ENCODE measurements at places on chromosomes 7 and 10.

DNA sequence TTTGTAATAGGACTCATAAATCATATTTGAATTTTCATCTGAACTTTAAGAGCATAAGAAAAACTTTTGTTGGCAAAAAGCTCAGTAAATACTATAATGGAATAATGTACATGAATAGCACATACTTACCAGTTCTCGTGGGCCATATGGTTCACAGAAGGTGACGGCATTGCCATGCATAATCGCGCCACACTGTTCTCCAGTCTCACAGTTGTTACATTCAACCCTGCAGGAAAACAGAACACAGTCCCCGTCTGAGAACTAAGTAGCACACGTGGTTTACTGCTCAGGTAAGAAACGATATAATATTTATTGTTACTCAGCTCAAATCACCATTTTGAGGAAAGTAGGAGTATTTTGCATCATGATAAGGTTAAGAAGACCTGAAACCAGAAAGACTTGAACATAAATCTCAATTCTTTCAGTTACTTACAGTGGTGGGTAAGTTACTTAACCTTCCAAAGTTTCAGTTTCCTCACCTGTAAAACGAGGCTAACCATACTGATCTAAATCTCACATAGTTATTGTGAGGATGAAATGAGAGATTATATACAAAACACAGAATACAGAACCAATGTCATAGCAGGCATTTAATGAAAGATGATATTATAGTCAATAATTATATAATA is 261.4 kb downstream of the RELN start:
- DNase-seq: no peak

DNA sequence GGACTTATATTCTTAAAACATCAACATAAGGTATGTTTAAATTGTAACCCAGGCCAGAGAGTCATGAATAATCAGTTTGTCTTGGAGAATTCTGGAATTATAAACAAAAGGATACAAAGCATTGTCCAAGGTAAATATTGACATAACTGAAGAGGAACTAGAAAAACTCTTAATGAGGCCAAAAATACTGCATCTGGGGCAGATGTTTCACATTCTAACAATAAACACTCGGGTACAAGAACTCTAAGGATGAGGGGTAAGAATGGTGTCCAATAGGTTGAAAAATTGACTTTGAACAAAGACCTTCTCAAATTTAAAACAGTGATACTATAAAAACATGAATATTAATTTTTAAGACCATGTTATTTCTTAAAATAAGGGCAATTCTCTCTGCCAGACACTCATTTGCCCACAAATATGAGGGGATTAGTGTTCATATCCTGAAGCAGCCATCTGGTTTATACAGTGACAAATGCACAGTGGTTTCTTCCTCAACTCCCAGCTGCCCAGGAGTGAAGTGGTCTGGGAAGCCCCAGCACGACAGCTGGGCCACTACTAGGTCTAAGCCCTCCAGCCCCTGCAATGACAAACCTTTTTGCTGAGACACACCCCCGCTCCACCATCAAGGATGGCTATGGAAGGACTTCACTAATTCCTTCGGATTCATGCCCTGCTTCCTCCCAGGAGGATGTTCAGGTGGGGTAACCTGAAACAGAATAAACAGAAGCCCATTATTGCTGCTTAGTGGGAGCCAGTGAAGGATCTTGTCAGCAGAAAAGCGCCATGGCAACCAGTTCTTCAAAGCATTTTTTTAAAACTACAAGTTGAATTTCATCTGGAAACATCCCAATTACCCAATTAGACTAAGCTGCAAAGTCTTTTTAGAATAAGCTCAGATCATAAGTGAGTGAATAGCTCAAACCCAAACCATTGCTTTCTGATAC is 107.5 kb upstream of the ARID5B start:
- DNase-seq: peak; percentile 11

- DNase-seq: no peak
Observed at GRCh38 chr7:71286336-71286735, 154.4 kb downstream of the GALNT17 start.

- DNase-seq: no peak
Observed at GRCh38 chr7:47380325-47381133, 201.4 kb downstream of the TNS3 start.

Measured in NCI-H774 (cell line).